ENCODE measurements at places on chromosomes 2 and 18. TPM values are rescaled to one million over a fixed set of nuclear protein-coding genes. Genes with fewer than 3 reads are reported as not detected.

DNA sequence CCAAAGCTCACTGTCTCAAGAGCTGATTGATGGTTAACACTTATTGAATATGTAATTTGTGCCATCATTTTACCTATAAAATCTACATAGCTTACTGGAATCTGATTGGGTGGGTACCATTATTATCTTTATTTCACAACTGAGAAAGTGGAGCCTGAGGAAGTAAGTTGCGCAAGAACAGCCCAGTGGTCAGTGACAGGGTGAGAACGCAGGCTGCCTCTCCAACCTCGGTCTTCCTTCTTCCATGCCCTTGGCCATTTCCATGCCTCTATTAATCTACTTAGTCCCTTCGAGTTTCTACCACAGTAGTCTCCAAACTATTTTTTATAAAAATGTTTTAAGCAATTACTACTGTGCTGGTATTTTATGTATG lies 390.9 kb upstream of the VWC2L start:
- DNase-seq = no peak

DNA sequence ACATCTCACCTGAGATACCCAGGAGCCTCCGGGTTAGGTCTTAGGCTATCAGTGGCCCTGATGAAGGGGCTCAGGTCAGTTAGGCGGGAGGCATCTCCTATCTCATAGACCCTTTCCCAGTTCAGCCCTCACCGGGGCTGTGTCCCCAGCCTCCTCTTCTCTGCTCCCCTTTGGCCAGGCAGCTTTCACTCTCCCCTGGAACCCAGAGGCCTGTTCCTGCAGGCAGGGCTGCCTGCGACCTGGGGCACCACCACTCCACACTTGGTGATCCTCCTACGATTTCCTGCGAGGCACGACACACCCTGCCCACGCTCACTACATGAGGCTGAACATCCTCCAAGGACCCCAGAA lies 51.2 kb downstream of the SFXN5 start:
- DNase-seq = no peak

DNA sequence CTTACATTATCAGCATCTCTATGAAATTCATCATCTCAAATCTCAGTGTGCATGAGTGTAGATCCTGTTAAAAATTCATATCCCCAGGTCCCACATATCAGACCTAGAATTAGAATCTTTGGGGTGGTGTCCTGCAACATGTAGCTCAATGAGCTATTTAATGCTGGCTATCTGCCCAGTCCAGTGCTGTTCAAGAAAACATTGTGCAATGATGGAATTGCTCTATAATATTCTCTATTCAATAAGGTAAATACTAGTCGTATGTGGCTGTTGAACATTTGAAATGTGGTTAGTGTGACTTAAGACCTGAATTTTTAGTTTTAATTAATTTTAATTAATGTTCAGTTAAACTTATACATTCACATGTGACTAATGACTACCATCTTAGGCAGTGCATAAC lies 127.4 kb downstream of the NOL4 start:
- DNase-seq = no peak

DNA sequence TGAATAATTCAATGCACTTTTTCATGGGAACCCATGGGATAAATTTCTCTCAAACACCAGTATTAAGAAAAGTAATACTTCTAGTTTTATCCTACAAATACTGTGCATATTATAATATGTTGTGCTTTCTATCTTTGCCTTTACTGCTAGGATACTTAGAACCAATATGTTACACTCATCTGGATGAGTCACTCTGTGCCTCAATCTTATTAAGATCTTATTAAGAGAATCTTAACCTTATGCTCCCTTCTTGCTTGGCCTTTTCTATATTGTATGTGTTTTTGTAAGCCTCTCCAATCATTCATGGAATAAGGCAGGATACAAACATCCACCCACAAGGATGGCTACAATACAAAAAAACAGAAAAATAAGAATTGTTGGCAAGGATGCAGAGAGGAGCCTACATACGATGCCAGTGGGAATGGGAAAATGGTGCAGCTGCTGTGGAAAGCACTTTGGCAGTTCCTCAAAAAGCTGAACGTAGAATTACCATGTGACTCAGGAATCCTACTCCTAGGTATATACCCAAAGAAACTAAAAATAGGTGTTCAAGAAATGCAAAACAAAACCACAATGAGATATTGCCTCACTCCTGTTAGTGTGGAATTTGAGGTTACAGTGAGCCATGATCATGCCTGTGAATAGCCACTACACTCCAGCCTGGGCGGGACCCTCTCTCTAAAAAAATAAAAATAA lies 10.7 kb upstream of the TWSG1 start:
- no peak for DNase-seq

- DNase-seq = no peak
Measured at GRCh38 chr2:190169221-190170072, 106.9 kb upstream of the MSTN start.

GRCh38 chr2:178506101-178506500 lies 25.8 kb downstream of the PLEKHA3 start:
- no peak for DNase-seq

ALPI gene
- total RNA-seq = not detected

RSAD2 gene
- total RNA-seq = 18.0 TPM

DNA sequence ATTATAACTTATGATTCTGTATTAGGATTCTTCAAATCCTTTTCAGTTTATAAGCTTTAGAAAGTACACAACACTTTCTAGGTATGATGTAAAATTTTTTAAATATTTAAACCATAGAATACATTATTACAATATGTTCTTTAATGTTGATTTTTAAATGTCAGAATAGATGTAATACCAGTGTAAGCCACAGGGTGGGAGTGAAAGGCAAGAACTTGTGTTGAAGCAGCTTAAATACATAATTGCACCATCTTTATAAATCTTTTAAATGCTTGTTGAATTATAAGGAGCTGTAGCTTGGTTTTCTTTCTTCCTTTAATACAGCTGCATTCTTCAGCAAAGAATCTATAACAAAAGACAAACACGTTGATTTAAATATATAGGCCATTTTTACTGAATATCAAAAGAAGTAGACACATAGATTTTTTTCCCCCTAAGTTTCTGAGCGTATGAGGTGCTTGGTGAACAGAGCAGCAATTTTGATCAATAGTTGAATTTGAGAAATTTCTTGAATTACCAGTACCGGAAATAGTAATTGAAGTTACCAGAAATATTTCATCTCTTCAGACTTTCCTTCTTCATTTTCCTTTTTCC lies 63.0 kb downstream of the TANK start:
- DNase-seq = no peak

DNA sequence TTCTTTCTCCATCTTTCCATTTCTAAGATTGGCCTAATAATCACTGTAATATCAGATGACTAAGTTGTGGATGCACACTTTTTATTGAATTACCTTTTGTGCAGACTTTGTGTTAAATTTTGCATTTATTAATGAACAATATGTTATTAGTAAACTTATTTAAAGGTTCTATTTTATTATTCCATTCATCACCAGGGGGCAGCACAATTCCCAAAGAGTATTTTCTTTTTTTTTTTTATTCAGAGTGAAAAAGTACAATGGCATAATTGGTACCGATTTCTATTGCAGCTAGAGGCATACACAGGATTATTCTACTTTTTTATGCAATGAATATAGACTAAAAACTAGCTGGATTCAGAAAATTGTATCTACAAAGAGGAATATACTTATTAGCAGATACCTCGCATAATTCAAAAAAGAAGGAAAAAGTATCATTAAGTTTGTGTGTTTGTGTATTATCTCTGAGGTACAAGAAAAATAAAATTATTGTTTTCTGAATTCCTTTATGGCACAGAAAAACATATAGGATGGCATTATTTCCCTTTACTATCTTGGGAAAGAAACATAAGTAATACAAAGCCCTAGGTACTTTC lies 390.6 kb downstream of the ERBB4 start:
- no peak for DNase-seq

- DNase-seq = no peak
Measured at GRCh38 chr2:117068371-117068770, 746.1 kb upstream of the DDX18 start.

DNA sequence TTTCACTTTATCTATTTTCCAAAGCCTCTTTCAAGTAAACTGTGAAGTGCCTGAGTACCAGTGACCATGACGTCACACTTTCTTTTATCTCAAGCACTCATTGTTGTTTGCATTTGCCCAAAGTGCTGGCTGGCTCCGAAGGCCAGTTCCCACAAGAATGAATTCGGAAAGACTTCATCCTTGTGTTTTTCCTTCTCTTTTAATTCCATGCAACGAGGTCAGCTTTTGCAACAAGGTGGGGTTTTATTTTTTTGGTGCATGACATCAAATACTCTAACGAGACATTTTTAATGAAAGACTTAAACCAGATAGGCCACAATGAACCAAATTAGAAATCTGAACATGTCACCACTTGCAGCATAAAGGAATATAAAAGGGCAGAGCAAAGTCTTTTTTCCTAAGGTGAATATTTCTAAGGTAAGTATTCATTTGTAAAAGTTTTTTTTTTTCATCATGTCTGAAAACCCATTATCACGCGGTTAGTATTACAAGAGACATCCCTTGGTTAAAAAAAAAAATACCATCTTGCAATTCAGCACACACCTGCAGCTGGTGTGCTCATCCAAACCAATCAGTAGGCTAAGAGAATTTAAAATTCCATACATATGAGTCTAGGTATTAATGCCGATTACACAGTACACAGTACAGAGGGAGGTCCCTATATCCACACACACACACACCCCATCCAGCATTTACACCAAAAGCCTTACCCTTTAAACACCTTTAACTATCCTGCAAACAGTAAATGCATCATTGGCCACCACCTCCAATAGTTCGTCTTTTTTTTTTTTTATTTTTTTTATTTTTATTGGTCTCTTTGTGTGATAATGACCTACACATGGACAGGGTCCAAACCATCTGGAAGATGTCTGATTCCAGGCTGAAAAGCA lies 2.3 kb downstream of the ARL4C start:
- DNase-seq = no peak

DNA sequence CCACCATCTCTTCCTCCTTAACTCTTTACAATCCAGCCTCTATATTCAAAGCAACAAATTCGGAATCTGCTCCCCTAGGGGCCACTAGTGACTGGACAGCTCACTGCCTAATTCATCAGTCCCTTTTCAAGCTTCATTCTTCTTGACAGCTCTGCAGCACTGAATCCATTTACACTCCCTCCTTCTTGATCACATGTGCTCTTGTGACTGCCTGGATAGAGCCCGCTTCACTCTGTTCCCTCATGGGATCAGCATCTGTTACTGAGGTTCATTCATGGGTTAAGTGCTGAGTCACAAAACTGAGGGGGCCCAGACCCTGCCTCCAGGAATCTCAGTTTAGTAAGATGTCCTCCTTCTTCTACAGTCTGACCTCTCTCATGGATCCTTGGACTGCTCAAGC lies 81.5 kb downstream of the CYRIA start:
- no peak for DNase-seq

DNA sequence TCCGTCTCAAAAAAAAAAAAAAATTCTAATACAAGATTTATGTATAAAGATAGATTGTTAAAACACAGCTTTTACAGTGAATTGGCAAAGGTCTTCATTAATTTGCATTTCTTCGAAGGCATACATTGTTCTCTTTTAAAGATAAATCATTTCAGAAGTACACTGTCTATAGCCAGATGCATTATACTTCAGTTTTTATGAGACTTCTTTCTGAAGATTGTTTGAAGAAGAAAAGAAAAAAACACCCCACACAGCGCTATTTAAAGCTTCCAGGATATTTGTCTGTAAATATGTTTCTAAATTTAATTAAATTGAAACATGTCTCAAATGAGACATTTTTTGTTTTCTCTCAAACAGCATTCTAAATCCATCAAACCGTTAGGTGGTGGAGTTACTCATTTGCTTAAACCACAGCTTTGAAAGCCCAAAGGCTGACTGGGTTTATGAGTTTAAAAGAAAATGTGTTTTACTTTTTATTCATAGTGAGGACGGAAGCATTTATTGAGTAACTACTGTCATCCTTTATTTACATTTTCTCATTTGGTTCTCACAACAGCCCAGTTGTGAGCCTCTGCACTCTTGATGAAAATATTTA lies 42.4 kb upstream of the C1GALT1C1L start:
- no peak for DNase-seq

DNA sequence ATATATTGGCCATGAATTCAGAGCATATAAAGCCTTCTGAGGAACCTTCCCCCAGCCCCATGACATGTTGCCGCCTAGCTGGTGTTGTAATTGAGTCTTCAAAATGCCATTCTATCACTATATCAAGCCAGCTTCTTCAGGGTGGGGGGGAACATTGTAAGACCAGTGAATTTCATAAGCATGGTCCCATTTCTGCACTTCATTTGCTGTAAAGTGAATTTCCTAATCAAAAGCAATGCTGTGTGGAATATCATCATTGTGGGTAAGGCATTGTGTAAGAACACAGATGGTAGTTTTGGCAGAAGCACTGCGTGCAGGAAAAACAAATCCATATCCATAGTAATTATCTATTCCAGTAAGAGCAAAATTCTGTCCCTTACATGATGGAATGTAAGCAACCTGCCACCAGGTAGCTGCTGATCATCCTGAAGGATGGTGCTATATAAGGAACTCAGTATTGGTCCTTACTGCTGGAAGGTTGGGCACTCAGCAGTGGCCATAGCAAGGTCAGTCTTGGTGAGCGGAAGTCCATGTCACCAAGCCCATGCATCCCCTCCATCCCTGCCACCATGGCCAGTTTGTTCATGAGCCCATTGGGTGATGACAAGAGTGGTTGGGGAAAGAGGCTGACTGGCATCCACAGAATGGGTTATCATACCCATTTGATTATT lies 159.4 kb downstream of the COPS8 start:
- no peak for DNase-seq

DNA sequence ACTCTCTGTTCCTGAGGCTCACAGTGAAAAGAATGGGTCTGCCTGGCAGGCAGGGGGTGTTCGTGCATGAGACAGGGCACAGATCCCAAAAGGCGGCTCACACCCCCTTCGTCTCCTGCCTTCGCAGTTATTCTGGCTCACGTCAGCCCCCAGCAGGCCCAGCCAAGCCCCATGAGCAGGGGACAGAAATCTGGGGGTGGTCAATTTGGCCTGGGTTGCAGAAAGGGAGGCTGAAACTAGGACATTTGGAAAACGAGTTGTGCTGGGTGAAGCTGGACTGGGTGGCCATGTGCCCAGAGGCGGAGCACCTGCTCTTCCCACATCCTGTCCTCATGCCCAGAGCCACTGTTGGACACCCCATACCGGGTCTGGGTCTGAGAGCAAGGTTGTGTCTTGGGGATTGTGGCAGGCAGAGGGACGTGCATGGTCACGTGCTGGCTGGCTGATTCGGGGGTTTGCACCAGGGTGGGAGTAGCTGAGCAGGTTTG lies 99.0 kb upstream of the MCFD2 start:
- no peak for DNase-seq

Measured in heart left ventricle (tissue), 16 donors.